PC-3 (cell line): ENCODE measurements at places on chromosomes 12 and 14.

- H3K4me1 ChIP-seq: no peaks in the 10 kb centered on the region
- no peak for DNase-seq
- H3K27ac ChIP-seq: no peak overlapping the region
- no peaks in the 10 kb centered on the region for H3K36me3 ChIP-seq
Measured at GRCh38 chr12:43884683-43885410, 49.0 kb downstream of the TMEM117 start.

DNA sequence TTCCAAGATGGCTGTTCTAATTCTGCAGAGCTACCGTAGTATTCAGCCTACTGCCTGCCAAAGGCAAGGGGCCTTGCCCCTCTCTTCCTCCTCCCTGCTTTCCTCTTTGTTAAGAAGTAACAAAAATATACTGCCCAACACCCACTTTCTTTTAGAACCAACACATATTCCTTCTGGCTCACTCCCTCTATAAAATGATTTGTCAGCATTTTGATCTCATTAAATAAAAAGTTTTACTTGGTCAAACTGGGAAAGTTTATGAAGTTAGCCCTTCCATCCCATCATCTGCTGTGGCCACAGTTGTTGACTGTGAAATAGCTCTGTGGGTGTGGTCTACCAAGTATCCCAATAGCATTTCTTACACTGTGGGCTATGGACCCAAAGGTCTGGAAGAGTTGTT is 472.4 kb downstream of the ZFP36L1 start:
- H3K36me3 ChIP-seq: no peaks in the 10 kb centered on the region
- no peak for DNase-seq
- no peaks in the 10 kb centered on the region for H3K4me1 ChIP-seq
- no peak overlapping the region for H3K4me3 ChIP-seq
- H3K27ac ChIP-seq: no peak overlapping the region

DNA sequence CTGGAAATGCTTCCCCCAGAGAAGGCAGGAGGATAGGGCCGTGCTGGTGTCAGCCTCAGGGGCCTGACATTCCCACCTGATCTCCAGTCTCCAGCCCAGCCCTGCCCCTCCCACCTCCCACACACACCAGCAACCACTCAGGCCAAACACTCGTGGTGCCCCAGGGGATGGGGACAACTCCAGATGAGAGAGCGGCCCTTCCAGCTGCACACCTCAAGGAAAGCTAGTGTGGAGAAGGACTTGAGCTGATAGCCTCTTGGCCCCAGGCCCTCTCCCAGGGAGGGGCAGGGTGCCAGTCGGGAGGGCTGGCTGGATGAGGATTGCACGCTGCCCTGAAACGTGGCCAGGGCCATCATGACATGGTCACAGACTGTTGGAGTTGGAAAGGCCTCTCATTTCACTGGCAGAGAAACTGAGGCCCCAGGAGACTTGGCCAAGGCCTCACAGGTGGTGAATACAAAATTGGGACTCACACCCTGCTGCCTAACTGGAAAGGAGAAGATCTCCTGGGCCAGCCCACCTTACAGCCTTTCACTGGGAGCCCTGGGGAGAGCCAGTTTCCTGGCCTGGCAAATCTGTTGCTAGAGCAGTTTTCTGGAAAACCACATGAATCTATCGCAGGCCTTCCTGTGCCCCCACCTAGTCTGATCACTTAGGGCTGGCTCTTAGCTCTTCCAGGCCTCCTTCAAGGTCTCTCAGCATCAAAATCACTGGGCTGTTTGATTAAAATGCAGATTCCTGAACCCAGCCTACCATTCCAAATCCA is 52.1 kb downstream of the IRF2BPL start:
- H3K4me3 ChIP-seq: no peak overlapping the region
- H3K36me3 ChIP-seq: no peaks in the 10 kb centered on the region
- no peaks in the 10 kb centered on the region for H3K4me1 ChIP-seq
- H3K27me3 ChIP-seq: no peaks in the 10 kb centered on the region

DNA sequence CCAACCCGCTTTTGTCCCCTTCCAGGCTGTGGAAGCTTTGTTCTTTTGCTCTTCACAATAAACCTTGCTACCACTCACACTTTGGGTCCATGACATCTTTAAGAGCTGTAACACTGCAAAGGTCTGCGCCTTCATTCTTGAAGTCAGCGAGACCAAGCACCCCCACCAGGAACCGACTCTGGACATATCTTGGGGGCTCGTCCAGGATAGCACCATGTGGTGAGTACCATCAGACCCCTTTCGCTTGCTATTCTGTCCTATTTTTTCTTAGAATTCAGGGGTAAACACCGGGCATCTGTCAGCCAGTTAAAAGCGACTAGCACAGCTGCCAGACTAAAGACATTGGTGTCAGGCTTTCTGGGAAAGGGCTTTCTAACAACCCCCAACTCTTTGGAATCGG is 137.6 kb upstream of the PPFIA2 start:
- no peak for DNase-seq
- no peak overlapping the region for H3K27ac ChIP-seq
- no peak overlapping the region for H3K4me3 ChIP-seq
- no peaks in the 10 kb centered on the region for H3K27me3 ChIP-seq
- H3K36me3 ChIP-seq: no peaks in the 10 kb centered on the region
- H3K4me1 ChIP-seq: no peaks in the 10 kb centered on the region

DNA sequence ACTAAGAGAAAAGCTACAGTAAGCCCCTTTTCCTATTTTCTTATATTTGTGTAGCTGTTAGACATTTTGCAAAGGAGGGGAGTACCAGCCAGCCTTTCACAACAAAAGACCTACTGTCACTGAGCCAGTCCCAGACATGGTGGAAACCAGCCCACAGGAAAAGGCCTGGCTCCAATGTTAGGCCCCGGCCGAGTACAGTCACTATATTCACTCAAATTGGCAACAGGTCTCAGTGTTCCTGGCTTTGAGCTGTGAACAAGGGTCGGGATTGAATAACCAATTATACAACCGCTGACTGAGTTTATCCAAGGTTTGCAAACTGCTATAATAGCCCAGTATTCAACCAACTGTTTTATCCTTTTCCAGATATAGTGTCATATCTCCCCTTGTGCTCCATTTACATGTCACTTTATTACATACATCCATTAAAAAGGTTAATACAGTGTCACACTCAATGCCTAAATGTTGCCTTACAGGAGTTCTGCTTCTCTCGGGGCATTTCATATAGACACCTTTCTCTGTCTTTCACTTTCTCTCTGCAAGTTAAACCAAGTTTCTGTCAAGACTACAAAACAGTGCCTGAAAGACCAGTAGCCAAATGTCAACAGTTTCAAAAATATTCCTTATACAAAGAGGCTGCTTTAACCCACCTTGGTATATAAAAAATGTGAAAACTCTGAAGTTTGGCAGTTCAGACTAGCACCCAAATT is 178.1 kb downstream of the SOX5 start:
- H3K27me3 ChIP-seq: no peaks in the 10 kb centered on the region
- no peaks in the 10 kb centered on the region for H3K4me1 ChIP-seq
- no peak overlapping the region for H3K27ac ChIP-seq
- H3K4me3 ChIP-seq: no peak overlapping the region
- DNase-seq: no peak
- H3K36me3 ChIP-seq: no peaks in the 10 kb centered on the region

- H3K27ac ChIP-seq: no peak overlapping the region
- no peak overlapping the region for H3K4me3 ChIP-seq
- 0 out of 2 replicates have a peak, but pooled peaks cover 9% of the 10 kb centered on the region for H3K27me3 ChIP-seq
- H3K36me3 ChIP-seq: no peaks in the 10 kb centered on the region
- peaks cover 32% of the 10 kb centered on the region for H3K4me1 ChIP-seq
- DNase-seq: peak; percentile 51
Measured at GRCh38 chr14:96092936-96093335, 53.8 kb downstream of the C14orf132 start.

DNA sequence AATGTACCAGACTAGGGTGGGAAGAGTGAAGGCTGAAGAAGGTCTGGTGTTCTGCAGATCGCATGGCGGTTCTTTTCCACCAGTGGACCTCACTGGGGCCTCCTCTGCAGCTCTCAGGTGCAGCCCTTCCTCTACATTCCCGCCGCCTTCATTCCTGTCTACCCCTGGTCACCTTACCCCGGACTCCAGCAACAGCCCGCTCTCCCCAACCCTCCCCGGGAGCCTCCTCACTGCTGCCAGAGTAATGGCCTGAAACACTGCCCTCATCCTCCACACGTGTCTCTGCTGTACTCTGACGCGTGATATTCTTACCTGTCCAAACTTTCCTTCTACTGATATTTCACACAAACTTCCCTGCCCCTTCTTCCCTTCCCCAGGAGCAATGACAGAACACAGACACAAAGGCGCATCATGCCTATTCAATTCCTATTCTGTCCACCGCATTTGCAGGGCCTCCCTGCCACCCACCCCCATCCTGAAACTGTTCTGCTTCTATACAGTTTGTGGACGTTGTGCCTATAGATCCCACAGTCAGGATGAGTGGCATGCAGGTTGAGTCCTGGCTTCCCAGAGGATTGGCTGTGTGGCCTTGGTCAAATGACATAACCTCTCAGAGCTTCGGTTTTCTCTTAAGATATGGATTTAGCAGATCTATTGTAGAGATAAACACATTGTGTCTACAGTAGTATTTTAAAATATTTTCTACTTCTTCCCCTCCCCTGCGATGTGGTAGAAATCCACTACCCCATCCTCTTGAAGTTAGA is 1.7 kb upstream of the NUAK1 start:
- H3K4me3 ChIP-seq: peak overlapping the region; percentile 82; the same call in 1 of the 2 replicates
- H3K4me1 ChIP-seq: peaks cover 29% of the 10 kb centered on the region
- H3K27me3 ChIP-seq: no peaks in the 10 kb centered on the region
- DNase-seq: no peak
- no peaks in the 10 kb centered on the region for H3K36me3 ChIP-seq

DNA sequence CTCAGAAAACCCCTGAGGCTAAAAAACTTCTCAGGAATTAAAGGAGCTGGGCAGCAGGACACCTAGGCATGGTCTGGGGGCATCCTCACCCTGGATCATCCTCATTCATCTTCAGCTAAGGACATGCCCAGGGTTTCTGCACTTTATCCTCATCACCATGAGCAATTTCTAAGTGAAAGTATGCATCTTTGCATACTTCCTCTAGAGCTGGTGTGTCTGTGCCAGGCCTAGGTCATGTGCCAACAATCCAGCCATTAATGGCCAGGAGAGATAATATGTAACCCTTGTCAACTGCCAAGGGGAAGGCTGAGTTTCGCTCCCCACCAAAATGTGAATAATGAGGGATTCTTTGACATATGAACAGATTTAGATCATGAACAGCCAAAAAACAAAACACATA is 160.5 kb downstream of the KITLG start:
- peaks cover 52% of the 10 kb centered on the region for H3K4me1 ChIP-seq
- H3K27me3 ChIP-seq: no peaks in the 10 kb centered on the region
- H3K4me3 ChIP-seq: no peak overlapping the region
- peak; percentile 22 for DNase-seq

- DNase-seq: no peak
- no peak overlapping the region for H3K27ac ChIP-seq
- H3K27me3 ChIP-seq: no peaks in the 10 kb centered on the region
- no peaks in the 10 kb centered on the region for H3K36me3 ChIP-seq
- no peaks in the 10 kb centered on the region for H3K4me1 ChIP-seq
Measured at GRCh38 chr12:58602179-58602578, 318.1 kb downstream of the LRIG3 start.

DNA sequence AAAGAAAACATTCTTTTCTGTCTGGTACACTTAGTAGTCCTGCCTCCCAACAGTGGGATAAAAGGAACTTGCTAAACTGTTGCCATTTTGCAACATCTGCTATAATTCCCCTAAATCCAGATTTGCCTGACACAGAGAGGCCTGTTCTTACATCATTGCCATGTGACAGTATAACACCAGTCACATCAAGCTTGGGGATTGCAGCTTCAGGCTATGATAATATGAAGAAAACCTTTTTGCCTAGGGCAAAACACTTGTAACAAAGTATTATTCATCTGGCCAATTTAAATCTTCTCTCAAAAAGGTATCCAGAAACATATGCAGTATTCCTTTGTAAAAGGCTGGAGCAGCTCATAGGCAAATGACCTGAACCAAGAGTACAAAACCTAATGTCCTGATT is 80.9 kb upstream of the OTX2 start:
- H3K27ac ChIP-seq: no peak overlapping the region
- H3K36me3 ChIP-seq: no peaks in the 10 kb centered on the region
- no peak for DNase-seq
- H3K27me3 ChIP-seq: peaks cover 89% of the 10 kb centered on the region
- H3K4me3 ChIP-seq: no peak overlapping the region

- H3K4me1 ChIP-seq: no peaks in the 10 kb centered on the region
- no peak overlapping the region for H3K4me3 ChIP-seq
- no peak for DNase-seq
- H3K27me3 ChIP-seq: no peaks in the 10 kb centered on the region
Measured at GRCh38 chr14:100362311-100362927, 39.3 kb downstream of the SLC25A47 start.

DNA sequence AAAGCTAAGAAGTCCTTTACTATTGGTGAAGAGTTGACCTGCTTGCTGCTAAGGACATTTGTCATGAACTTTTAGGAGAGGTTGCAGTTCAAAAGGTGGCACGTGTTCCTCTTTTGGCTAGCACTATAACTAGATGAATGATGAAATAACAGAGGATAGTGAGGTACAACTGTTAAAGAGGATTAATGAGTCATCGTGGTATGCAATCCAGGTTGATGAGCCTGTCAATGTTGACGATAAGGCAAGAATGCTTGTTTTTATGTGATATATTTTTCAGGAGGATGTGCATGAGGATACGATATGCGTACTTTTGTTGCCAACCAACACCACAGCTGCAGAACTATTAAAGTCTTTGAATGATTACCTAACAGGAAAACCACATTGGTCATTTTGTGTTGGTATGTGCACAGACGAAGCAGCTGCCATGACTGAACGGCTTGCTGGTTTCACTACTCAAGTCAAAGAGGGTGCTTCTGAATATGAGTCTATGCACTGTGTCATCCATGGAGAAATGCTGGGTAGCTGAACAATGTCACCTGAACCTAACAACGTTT is 10.6 kb downstream of the CEP128 start:
- no peaks in the 10 kb centered on the region; the same call in 1 of the 2 replicates for H3K36me3 ChIP-seq
- peak overlapping the region; percentile 4; the same call in 1 of the 2 replicates for H3K27ac ChIP-seq
- peak; percentile 77 for DNase-seq
- no peaks in the 10 kb centered on the region for H3K27me3 ChIP-seq
- peaks cover 15% of the 10 kb centered on the region for H3K4me1 ChIP-seq
- peak overlapping the region; percentile 18; the same call in 1 of the 2 replicates for H3K4me3 ChIP-seq

DNA sequence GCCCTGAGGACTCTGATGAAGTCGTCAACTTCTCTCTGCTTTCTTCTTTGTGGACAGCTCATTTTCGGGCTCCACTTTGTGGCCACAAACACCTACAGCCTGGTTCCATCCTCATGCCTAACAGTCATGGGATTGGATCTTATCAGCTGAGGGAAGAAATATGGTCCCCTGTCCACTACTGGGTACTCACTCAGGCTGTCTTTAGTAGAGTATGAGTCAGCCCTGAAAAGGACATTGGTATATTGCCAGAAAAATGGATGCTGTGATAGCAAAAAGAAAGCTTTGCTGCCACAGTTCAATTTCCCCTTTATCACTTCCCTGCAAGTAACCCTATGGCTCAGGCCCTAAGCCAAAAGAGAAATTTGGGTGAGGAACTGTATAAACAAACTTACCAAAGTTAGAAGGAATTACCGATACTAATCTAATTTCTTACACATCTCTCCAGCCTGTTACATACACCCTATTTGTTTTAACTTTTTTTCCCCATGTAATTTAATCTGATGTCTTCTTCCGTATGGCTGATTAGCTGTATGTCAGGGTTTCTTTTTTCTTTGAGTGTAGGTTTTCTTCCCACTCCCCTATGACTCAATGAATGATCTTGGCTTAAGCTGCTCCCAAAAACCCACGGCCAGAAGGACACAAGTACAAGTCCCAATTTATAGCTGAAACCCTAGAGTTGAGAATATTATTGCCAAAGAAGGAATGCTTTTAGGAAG is 29.1 kb downstream of the MTHFD1 start:
- no peaks in the 10 kb centered on the region for H3K27me3 ChIP-seq
- H3K4me1 ChIP-seq: peaks cover 12% of the 10 kb centered on the region
- peak; percentile 15 for DNase-seq
- H3K36me3 ChIP-seq: peaks cover 61% of the 10 kb centered on the region
- H3K4me3 ChIP-seq: no peak overlapping the region
